Activated naive CD4-positive, alpha-beta T cell treated with anti-CD3 and anti-CD28 coated beads for 36 hours (primary cell): ENCODE measurements at places on chromosomes 3 and 15.

- no peak for DNase-seq
Measured at GRCh38 chr3:148657470-148657869, 40.2 kb upstream of the AGTR1 start.

GRCh38 chr3:39419742-39420315, 13.3 kb downstream of the RPSA start:
- no peak for DNase-seq

DNA sequence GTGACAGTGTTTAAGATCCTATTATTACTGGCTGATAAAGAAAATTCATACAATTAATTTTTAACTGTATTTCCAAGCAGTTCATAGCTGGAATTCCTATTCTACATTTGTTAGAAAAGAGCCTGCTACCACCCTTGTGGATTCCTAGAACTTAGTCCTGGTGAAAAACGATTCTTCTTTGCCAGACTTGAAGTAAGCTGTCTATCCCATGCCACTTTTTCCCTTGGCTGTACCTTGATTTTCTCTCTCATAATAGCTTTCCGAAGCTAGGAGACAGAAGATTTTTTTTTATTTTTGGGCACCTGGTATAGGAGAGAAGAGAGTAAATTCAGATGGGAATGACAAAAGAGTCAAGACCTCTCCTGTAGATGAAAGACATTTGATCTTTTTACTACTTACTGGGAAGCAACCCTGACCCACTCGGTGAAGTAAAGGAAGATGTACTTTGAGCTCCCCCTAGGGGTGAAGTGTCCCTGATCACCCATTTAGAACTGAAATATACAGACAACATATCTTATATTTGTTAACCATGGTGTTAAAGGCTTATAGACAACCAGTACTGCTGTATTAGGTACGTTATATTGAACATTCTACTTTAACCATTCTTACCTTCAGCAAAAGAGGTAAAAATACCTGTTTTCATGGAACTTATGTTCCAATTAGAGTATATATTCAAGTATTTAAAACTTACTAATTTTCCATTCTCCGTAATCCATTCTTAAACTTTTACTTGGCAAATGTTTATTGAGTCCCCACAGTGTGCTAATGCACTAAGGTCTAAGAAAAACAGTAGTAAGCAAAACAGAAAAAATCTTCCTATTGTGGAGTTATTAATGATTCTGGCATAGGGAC, 36.2 kb upstream of the C3orf38 start:
- DNase-seq, result peak; percentile 71

GRCh38 chr15:88255484-88256278, 858 bp downstream of the NTRK3 start:
- peak; percentile 19 for DNase-seq

GRCh38 chr3:130412991-130413560, 67.6 kb downstream of the COL6A5 start:
- no peak for DNase-seq

DNA sequence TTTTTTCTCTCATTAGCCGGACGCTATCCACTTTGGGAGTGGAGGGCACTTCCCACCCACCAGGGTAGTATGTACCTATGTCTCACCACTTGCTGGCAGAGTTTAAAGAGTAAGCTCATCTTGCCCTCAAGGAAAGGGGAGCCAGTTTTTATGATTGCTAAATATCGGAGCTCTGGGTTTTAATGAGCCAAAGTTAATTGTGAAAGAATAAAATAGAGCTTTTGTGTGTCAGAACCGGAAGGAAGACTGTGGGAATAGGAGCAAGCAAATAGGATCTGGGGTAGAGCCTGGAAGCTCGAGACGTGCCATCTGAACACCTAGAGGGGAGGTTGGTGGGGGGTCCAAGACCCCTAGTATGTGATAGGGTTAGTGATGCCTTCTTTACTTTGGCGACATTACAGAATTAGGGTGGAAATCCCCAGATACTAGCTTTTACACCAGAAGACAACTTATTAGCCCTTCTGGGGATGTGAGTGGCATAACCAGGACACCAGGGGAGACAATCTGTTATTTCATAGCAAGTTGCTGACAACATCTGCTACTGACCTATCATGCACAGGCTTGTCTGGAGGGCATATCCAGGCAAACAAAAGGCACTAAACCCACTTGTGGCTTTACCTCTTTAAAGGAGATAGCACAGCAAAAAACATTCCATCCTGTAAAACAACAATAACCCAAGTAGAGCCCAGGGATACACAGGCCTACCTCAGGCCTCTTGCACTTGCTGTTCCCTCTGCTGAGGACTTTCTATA, 333.8 kb downstream of the ZNF621 start:
- no peak for DNase-seq

- DNase-seq, result no peak
Measured at GRCh38 chr3:190305406-190305805, 16.8 kb downstream of the CLDN1 start.

- no peak for DNase-seq
Measured at GRCh38 chr3:188241072-188241471, 87.1 kb downstream of the LPP start.

DNA sequence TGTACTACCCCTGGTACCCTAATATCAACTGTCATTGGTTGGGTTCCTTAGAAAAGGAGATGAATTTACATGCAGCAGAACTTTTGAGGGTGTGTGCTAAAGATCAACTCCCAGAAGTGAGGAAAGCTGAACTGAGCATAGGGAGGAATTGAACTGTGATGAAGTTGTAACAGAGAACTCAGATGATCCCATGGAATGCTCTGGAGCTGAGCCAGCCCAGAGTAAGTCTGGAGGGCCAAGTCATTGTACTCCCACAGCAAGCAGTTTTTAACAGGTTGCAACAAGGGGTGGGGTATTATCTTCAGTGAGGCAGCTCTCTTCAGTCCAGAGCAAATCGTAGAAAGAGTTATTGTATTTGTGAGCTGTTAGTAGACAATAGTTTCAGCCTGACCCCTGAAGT, 572.3 kb downstream of the PYDC2 start:
- DNase-seq, result no peak

DNA sequence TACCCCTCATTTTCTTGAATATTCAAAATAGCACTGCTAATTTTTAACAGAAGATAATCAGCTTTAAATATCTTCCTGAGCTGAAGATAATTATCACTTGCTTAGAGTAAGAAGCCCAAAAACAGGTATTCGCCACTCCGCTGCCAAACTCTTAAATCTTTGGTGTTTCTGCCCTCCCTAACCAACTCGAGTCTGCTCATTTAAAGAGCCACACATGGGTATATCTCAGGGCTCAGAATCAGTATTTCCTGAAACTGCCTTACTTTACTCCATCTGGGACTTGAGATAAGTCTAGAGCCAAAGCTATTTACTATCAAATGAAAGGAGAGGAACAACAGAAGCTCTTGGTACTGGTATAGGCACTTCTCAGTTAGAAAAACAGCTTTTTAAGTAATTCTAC, 10.8 kb downstream of the PDCD10 start:
- no peak for DNase-seq

DNA sequence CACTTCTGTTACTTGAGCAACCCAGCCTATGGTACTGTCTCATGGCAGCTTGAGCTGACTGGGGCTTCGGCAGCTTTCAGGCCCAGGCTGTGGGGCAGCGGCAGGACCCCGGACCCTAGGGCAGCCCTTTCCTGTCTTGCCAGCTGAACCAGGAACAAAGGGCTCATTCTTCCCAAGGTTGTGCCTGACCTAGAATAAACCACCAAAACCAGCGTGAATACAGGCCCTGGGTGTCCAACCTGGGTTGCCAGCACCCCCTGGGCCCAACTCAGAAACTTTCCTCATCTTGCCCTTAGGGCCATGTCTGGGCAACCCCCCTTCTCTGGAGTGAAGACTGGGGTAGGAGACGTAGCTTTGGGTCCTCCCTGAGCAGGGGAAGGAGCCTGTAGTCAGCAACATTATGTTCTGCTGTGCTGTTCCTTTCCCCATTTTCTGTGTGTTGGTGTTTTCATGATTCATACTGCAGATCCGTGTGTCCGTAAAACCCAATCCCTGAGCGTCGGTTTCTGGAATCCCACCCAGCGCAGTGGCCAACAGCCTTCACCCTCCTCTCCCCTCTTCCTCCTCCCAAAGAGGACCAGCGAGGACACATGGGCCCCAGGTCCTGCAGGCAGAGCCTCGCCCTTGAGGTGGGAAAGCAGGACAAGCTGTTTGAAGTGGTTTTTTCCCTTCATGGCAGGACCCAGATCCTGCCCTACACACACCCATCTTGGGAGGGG, 33.5 kb downstream of the TKT start:
- DNase-seq, result no peak

- DNase-seq, result no peak
Measured at GRCh38 chr3:52121464-52121805, 32.8 kb downstream of the POC1A start.

DNA sequence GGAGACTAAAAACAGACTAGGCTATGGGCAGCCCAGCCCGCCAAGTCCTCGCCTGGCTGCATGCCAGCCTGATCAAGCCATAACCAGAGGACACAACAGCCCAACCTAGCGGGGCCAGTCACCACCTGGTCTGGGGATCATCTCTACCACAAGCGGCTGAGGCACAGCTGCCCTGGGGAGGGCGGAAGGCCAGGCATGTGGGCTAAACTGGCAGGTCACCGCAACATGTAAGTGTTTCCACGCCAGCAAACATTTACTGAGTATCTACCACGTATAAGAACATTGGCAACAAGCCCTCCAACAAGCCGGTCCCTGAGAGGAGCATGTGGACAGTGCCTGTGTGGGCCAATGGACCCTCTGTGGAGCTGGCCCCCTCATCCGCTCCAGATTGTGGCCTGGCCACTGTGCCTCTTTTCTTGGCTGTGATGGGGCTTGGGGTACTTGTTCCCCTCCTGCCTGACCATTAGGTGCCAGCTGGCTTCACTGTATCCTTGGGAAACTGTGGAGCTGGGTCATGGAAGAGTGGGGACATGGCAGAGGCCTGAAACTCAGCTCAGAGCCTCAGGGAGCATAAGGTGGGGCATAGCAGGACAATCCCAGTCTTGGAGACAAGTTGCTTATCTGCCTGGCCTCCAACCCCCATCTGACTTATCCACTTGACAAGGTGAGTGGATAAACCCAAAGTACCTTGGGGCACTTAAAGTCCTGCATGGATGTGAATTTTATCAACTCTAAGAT, 9.0 kb downstream of the UBXN7 start:
- DNase-seq, result no peak

GRCh38 chr3:134093956-134094355, 64.2 kb upstream of the SLCO2A1 start:
- no peak for DNase-seq
